ENCODE measurements at places on chromosomes 5 and 9. TPM values are rescaled to one million over a fixed set of nuclear protein-coding genes. Genes with fewer than 3 reads are reported as not detected.

EXOSC3 gene
- polyA plus RNA-seq, result 59.0 TPM

DND1 gene
- polyA plus RNA-seq, result not detected

PAEP gene
- not detected for polyA plus RNA-seq

SPATA31D1 gene
- not detected for polyA plus RNA-seq

MYMK gene
- polyA plus RNA-seq, result not detected

LMAN2 gene
- 313 TPM for polyA plus RNA-seq

UAP1L1 gene
- 4.3 TPM for polyA plus RNA-seq

FNBP1 gene
- polyA plus RNA-seq, result 17.8 TPM
